ENCODE measurements at places on chromosomes 16 and 17.

- DNase-seq = no peak
Measured at GRCh38 chr17:71572343-71572742, 548.5 kb upstream of the SOX9 start.

DNA sequence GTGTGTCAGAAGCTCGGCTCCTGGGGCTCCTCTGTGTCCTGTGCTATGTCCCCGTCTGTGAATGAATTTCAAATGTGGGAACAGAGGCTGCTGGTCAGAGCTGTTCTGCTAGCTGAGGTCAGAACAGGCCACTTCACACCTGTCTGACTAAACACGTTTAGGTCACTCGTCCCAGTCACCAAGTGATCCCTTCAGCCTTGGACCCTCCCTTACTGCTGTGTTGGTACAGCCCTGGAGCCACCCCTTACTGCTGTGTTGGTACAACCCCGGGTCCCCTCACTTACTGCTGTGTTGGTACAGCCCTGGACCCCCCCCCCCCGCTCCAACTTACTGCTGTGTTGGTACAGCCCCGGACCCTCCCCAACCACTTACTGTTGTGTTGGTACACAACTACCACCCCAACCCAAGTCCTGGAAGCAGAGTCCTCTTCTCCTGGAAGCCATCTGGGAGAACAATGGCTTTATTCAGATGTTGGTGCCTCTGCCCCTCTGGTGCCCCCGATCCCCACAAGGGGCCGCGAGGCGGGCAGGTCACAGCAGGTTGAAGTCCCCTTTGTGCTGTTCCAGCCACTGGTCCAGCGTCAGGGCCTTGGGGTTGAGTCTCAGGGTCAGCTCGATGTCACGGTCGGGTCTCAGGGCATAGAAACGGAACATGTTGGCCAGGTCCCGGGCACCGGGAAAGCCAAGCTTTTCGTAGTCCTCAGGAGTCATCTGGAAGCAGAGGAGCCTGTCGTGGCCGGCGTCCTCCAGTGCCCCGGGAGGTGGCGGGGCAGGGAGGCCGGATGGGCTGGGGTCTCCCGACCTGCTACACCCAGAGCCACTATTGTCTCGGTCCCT lies 13.0 kb downstream of the NMRAL1 start:
- no peak for DNase-seq

- no peak for DNase-seq
Measured at GRCh38 chr16:85625053-85625452, 11.9 kb downstream of the GSE1 start.

DNA sequence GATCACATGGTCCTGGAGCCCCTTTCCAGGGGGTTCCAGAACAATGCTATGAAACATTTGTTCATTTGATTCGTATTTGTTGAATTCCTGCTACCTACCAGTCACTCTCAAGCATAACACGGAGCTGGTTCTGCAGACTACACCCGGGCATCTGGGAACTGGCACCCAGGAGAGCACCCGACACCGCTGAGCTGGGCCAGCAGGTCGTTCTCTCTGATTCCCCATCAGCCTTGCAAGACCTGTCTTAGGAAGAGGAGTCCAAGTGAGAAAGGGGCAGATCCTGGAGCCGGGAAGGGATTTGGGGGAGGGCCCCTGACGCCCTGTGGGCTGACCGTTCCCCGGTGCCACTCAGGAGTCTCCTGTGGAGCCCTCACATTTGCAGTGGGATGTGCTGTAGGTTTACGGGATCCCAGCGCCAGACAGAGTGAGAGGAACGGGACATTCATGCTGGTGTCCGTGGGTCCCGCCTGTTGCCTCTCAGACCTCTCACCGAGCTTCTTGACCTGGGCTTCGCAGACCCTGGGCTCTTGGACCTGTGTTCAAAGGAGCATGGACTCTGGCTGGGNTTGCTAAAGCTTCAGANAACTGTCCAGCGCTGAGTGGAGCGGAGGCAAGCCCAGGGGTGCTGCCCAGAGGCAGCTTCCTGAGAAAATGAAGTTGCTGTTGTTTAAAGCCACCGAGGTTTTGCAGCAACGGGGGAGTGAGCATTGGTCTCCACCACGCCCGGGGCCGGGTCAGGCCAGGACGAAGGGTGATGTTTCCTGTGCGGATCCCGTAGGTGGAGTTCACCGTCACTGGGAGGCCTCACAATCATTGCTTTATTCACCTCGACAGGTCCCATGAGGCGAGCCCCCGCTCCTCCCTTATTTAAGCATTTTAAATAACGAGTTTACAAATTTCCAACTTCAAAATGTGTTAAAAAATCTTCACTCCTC lies 49.2 kb downstream of the METRNL start:
- no peak for DNase-seq

GRCh38 chr17:7235693-7236665 lies 1.7 kb upstream of the DVL2 start:
- no peak for DNase-seq

DNA sequence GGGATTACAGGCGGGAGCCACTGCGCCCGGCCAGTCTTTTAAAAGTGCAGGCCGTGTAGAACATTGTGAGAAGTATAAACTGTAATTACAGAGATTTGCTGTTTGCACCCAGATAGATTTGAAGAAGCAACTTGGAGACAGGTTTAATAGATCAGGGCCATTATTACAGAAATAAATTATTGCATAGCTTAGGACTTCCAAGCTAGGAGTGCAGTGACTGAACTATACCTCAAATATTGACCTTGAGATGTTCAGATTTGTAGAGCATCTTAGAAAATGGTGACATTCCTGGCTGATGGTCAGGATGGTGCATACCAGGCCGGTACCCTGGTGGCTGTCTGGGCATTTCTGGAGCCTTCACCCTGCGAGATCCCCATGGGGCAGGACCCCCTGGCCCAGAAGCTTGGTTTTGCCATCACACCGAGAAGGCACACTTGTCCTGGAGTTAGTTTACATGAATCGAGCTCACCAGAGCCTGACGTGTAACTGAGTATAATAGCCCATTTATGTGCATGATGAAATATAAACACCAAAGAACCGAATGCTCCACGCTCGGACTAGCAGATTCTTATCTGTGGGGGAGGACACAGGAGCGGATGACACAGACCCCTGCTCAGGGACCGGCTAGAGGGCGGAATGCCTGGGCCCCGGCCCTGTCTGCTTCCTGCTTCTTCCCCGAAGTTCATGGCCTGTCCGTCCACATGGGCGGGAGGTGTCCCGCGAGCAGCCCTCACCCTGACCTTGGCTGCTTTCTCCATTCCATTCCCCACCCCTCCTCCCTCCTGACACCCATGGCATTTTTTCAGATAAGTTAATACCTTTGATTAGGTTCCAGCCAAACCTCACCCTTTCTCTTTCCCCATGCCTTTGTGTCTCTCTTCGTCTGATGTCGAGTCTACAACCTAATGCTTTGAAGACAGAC lies 32.1 kb downstream of the CCDC40 start:
- DNase-seq = no peak

GRCh38 chr17:50918071-50918932 lies 52.1 kb upstream of the TOB1 start:
- DNase-seq = no peak

- no peak for DNase-seq
Measured at GRCh38 chr16:88337021-88337420, 45.7 kb upstream of the ZNF469 start.

- DNase-seq = no peak
Measured at GRCh38 chr16:77986011-77986740, 36.2 kb upstream of the CLEC3A start.

GRCh38 chr16:54627616-54628015 lies 303.0 kb upstream of the IRX5 start:
- DNase-seq = no peak

GRCh38 chr16:65534121-65534528 lies 412.3 kb upstream of the CDH11 start:
- no peak for DNase-seq
